Prostate gland (tissue), 2 donors: ENCODE measurements at places on chromosomes 1 and 21. TPM values are rescaled to one million over a fixed set of nuclear protein-coding genes. Genes with fewer than 3 reads are reported as not detected.

- no peak for DNase-seq
Observed at GRCh38 chr1:223477456-223477855, 84.2 kb downstream of the CCDC185 start.

DNA sequence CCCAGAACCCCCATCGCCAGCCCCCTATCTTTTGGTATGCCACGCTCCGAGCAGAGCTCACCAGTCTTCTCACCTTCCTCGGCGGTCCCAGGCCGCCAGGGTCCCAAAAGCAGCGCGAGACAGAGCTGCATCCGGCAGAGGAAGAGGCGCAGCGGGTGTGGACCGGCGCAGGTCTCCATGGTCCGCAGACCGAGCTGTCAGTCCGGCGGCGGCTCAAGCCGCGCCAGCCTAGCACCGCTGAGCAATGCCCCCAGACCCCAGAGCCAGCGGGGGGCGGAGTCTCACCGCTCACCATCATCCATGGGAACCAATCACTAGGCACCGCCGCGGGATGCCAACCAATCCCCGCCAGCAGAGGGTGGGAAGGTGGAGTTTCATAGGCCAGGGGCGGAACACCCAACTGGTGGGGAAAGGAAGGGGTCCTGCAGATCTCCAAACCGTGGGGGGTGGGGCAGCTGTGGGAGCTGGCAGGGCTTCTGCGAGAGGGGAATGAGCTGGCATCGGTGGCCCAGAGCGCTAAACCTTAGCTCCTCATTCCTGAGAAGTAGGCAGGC, at the start of gene EPHA10:
Gene EPHA10, minus strand, starts transcription at position 233 of the 554 bp plus-strand sequence. Its CDS starts 54 bp downstream, at position 179.
- DNase-seq = no peak

GRCh38 chr1:244836135-244836521, 670 bp downstream of the COX20 start:
- no peak for DNase-seq

DNA sequence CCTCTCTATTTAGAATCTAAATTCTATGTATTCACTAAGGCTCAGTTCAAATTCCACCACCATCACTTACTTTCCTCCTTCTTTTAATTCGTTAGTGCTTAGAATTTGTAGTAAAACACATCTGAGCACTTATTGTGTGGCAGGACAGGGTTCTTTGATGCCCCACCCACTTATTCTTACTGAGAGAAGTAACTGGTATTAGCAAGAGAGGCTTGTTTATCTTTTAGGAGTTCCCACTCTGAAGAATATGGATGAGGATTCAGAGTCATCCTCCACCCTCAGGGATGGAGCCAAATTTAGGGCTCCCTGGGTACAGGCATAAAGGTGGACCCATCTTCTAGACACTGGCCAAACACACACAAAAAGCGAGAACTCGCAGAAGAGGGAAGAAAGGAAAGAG, 11.5 kb upstream of the TAF1A start:
- no peak for DNase-seq

DNA sequence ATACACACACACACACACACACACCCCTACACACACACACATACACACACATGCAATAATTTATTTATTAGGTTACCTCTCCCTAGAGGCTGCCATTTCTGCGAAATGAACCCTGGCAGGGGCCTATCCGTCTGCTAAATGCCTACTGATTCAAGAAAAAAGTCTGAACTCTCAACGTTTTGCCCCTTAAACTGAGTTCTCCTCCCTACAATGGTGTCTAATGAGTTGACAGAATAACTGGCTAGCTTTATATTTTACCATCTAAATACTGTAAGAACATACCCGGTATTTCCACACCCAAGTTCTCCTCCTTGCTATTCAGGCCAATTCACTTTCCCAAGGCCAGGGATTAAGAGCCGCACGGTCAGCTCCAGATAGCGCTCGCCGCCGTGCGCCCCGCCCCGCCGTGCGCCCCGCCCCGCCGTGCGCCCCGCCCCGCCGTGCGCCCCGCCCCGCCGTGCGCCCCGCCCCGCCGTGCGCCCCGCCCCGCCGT, 339 bp upstream of the RNPC3 start:
- DNase-seq = no peak

DNA sequence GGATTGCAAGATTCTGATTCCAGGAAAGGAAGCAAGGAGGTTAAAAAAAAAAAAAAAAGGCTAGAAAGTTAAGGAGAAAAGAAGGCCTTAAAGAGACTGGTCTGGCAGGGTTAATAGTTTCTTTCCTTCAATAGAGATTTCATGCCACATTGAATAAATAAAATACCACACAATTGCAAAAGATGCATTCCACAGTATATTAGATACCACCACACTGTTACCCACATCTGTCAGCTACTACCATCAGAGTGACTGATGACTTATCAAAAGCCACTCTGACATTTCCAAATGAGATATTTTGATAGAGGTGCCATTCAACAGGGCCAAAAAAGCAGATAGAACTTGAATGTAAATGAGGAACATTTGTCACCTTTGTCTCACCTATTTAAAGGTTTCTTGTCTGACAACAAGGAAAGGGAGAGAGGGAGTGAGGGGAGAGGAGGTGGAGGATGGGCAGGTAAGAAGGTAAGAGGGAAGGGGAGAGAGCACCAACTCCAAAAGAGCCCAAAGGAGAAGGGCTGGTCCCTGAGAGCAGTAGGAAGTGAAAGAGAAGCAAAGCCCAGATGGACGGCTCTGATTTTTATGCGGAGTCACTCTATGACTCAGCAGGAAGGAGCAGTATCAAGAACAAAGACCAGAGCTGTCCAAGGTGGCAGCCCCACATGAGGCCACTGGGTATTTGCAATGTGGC, 38.3 kb downstream of the LRRN2 start:
- DNase-seq = no peak

- DNase-seq = no peak
Observed at GRCh38 chr21:34900376-34900775, 148.7 kb downstream of the RUNX1 start.

- no peak for DNase-seq
Observed at GRCh38 chr1:20724364-20725188, 6.8 kb upstream of the KIF17 start.

GRCh38 chr1:183234660-183235476, 48.8 kb downstream of the LAMC2 start:
- peak; percentile 83 for DNase-seq

The OR2T33 gene
- total RNA-seq = not detected

The MMP23B gene
- total RNA-seq = 4.4 TPM

The CRP gene
- total RNA-seq = 0.55 TPM

The GSTM1 gene
- not detected for total RNA-seq

The TMEM183A gene
- total RNA-seq = 88.2 TPM
